Lower lobe of right lung (tissue), 2 donors: ENCODE measurements at places on chromosomes 4 and X. TPM values are rescaled to one million over a fixed set of nuclear protein-coding genes. Genes with fewer than 3 reads are reported as not detected.

- H3K4me3 ChIP-seq: no peak overlapping the region
- H3K4me1 ChIP-seq: no peaks in the 10 kb centered on the region
- H3K27ac ChIP-seq: no peak overlapping the region
- DNase-seq: no peak
Observed at GRCh38 chrX:8704184-8704583, 27.8 kb downstream of the ANOS1 start.

GRCh38 chr4:98484031-98484430 lies 174.4 kb downstream of the TSPAN5 start:
- no peak overlapping the region for H3K27ac ChIP-seq
- no peak overlapping the region for H3K4me3 ChIP-seq
- no peaks in the 10 kb centered on the region for H3K27me3 ChIP-seq
- no peaks in the 10 kb centered on the region for H3K36me3 ChIP-seq

GRCh38 chrX:19613645-19614323 lies 98.5 kb upstream of the MAP3K15 start:
- H3K27ac ChIP-seq: no peak overlapping the region
- no peaks in the 10 kb centered on the region for H3K27me3 ChIP-seq
- no peaks in the 10 kb centered on the region for H3K36me3 ChIP-seq
- H3K4me3 ChIP-seq: no peak overlapping the region
- DNase-seq: peak; percentile 69
- no peaks in the 10 kb centered on the region for H3K4me1 ChIP-seq

- peaks cover 7% of the 10 kb centered on the region for H3K4me1 ChIP-seq
- DNase-seq: no peak
- H3K4me3 ChIP-seq: no peak overlapping the region
Observed at GRCh38 chr4:52726826-52727580, 24.2 kb downstream of the ERVMER34-1 start.

DNA sequence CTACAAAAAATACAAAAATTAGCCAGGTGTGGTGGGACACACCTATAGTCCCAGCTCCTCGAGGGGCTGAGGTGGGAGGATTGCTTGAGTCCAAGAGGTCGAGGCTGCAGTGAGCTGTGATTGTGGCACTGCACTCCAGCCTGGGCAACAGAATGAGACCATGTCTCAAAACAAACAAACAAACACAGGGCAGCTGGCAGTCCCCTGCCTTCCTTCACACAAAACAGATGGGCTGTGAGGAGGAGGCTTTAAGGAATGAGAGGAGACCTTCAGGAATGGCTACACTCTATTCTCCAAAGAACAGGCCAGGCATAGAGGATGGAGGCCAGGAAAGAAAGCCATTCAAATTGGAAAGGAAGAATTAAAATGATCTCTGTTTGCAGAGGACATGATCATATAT lies 65.6 kb upstream of the MAML3 start:
- no peak overlapping the region for H3K27ac ChIP-seq
- H3K27me3 ChIP-seq: no peaks in the 10 kb centered on the region
- no peak overlapping the region for H3K4me3 ChIP-seq
- no peaks in the 10 kb centered on the region for H3K4me1 ChIP-seq

- H3K4me3 ChIP-seq: no peak overlapping the region
- no peaks in the 10 kb centered on the region for H3K36me3 ChIP-seq
- no peaks in the 10 kb centered on the region for H3K27me3 ChIP-seq
- no peak for DNase-seq
- no peaks in the 10 kb centered on the region for H3K4me1 ChIP-seq
- H3K27ac ChIP-seq: no peak overlapping the region
Observed at GRCh38 chrX:150074175-150074574, 135.9 kb upstream of the EOLA2 start.

- H3K36me3 ChIP-seq: peaks cover 8% of the 10 kb centered on the region
- no peak for DNase-seq
- no peak overlapping the region for H3K4me3 ChIP-seq
- no peak overlapping the region for H3K27ac ChIP-seq
- H3K4me1 ChIP-seq: peaks cover 10% of the 10 kb centered on the region
Observed at GRCh38 chr4:155787113-155787710, 28.4 kb downstream of the GUCY1B1 start.

- H3K27ac ChIP-seq: no peak overlapping the region
- H3K27me3 ChIP-seq: no peaks in the 10 kb centered on the region
- no peaks in the 10 kb centered on the region for H3K36me3 ChIP-seq
- H3K4me3 ChIP-seq: no peak overlapping the region
- no peak for DNase-seq
Observed at GRCh38 chrX:110432906-110433215, 74.2 kb downstream of the RTL9 start.

DNA sequence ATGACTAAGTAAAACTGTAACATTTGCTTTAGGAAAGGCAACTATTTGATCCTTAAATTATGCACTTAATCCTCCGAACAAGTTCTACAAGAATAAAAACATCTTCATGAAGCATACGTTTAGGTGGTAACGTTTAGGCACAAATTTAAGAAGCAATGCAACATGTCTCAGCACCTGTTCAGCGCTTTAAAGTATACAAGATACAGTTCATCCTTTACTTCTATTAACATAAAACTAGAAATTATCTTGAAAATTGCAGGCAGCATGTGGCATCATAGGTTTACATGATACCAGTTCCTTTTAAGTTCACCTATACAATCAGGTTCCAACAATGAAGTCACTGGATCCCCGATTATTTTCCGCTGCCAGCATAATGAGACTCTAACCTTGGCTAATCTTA lies 1.5 kb downstream of the PLA2G12A start:
- H3K4me1 ChIP-seq: peaks cover 15% of the 10 kb centered on the region
- no peak for DNase-seq
- H3K4me3 ChIP-seq: peak overlapping the region; percentile 76
- no peaks in the 10 kb centered on the region for H3K27me3 ChIP-seq
- H3K27ac ChIP-seq: no peak overlapping the region
- no peaks in the 10 kb centered on the region for H3K36me3 ChIP-seq

- H3K4me1 ChIP-seq: peaks cover 17% of the 10 kb centered on the region
- peaks cover 6% of the 10 kb centered on the region for H3K36me3 ChIP-seq
- no peak for DNase-seq
- H3K27ac ChIP-seq: peak overlapping the region; percentile 51
- peak overlapping the region; percentile 78 for H3K4me3 ChIP-seq
- H3K27me3 ChIP-seq: no peaks in the 10 kb centered on the region
Observed at GRCh38 chr4:39181520-39181904, 817 bp upstream of the WDR19 start.

DNA sequence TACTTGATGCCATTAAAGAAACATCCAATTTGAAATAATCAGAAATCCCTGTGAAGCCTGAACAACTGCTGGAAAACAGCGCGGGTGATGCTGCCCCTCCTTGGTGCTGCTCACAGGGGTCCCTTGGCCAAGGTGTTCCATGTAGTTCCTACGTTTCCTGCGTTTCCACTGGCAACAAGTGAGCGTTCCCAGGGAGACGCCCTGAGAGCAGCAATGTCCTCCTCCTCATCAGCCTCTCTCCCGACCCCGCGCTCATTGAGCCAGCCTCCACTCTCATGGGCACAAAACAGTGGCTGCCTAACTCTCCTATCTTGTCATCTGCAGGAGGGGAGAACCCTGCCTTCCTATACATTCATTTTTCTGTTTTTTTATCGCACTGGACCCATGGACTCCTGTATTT lies 18.9 kb downstream of the LETM1 start:
- DNase-seq: no peak
- no peak overlapping the region for H3K27ac ChIP-seq
- no peaks in the 10 kb centered on the region for H3K27me3 ChIP-seq
- no peak overlapping the region for H3K4me3 ChIP-seq
- peaks cover 3% of the 10 kb centered on the region for H3K4me1 ChIP-seq

The CPE gene
- 36.9 TPM for total RNA-seq

GRCh38 chr4:53531585-53532224 lies 59.6 kb downstream of the LNX1 start:
- DNase-seq: no peak
- no peak overlapping the region for H3K4me3 ChIP-seq
- H3K36me3 ChIP-seq: no peaks in the 10 kb centered on the region
- no peaks in the 10 kb centered on the region for H3K4me1 ChIP-seq

The BMPR1B gene
- total RNA-seq: 6.0 TPM

The RASL11B gene
- 0.41 TPM for total RNA-seq

DNA sequence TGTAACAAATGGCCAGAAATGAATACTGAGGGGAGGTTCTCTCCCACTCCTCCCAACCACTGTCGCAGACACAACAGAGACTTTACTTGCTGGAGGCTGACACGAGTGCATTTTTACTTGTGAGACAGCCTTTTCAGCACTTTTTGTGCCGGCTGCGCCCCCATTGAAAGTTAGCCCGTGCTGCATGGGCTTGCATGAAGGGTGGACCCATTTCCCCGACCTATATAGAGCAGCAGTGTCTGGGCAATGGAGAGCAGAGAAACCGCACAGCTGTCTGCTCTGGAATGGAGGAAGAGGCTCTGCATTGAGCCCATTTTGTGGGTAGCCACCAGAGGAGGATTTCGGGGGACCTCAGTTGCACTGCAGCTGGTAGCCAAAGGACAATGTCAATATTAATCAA lies 208.8 kb downstream of the UGT8 start:
- no peaks in the 10 kb centered on the region for H3K4me1 ChIP-seq
- no peak for DNase-seq
- H3K27ac ChIP-seq: no peak overlapping the region
- H3K27me3 ChIP-seq: no peaks in the 10 kb centered on the region

DNA sequence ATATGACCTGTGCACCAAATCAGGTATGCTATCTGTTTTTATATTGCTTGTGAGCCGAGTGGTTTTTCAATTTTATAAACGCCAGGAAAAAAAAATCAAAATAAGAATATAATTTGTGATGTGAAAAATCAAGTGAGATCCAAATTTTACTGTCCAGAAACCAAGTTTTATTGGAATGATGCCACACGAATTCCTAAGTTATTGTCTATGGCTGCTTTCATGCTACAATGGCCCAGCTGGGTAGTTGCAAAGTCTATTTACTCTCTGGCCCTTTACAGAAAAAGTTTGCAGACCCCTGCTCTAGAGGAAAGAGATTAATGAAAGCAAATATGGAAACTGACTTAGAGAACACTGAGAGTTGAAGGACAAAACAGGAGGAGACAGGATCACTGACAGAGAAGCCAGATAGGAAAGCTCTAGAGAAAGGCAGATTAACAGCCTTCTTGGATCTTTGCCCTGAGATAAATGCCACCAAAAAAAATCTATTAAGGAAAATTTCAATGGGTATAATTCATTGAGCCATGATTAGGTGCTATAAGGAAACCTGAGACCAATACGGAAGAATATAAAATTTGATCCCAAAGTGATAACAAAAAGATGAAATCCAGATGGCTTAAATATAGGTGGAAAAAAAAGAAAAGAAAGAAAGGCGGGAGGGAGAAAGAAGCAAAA lies 29.8 kb downstream of the PRSS12 start:
- DNase-seq: no peak
- no peak overlapping the region for H3K27ac ChIP-seq
- no peak overlapping the region for H3K4me3 ChIP-seq
- no peaks in the 10 kb centered on the region for H3K4me1 ChIP-seq
- H3K36me3 ChIP-seq: no peaks in the 10 kb centered on the region

The PITX2 gene
- not detected for total RNA-seq

The DCHS2 gene
- 0.53 TPM for total RNA-seq

GRCh38 chr4:138835832-138836533 lies 179.6 kb upstream of the NOCT start:
- no peaks in the 10 kb centered on the region for H3K36me3 ChIP-seq
- H3K4me3 ChIP-seq: no peak overlapping the region
- no peak for DNase-seq
- H3K27ac ChIP-seq: no peak overlapping the region

The DKC1 gene
- 26.1 TPM for total RNA-seq

DNA sequence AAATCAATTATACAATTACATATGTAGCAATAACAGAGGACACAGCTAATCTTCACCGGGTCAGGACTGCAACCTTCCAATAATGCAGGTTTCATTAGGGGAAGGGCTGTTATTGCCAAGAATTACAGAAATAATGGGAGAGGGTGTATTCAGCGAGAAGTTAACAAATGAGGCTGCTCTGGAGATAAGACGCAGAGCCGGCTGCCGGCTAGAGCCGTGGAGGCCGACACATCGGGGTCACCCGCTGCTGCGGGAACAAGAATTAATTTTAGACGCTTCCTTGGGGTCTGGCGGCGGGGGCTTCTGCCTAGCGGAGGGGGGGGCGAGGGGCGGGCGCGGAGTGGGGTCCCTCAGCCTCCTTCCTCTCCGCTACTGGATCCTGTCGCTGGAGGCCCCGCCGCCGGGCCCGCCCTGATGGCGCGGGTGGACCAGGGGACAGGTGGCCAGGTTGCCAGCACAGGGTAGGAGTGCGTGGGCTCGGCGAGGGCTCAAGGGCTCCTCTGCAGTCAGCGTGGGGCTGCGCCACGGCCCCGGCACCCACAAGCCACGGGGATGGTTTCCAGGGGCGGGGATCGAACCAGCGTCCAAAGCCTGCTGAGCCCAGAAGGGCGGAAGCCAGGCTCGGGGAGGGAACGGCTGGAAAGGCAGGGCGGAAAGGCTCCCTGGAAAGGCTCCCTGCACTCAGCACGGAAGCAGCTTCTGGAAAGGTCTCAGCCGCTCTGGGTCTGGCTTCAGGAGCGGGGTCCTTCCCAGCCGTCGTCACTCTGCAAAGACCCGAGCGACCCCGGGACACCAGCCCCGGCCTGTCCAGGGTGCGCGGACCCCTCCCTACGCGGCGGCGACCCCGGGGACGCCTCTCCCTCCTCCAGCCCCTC lies 113.8 kb upstream of the NKX1-1 start:
- H3K27ac ChIP-seq: no peak overlapping the region
- H3K36me3 ChIP-seq: no peaks in the 10 kb centered on the region
- peaks cover 62% of the 10 kb centered on the region for H3K27me3 ChIP-seq
- no peak overlapping the region for H3K4me3 ChIP-seq
